ENCODE measurements at places on chromosomes 13 and 19.

DNA sequence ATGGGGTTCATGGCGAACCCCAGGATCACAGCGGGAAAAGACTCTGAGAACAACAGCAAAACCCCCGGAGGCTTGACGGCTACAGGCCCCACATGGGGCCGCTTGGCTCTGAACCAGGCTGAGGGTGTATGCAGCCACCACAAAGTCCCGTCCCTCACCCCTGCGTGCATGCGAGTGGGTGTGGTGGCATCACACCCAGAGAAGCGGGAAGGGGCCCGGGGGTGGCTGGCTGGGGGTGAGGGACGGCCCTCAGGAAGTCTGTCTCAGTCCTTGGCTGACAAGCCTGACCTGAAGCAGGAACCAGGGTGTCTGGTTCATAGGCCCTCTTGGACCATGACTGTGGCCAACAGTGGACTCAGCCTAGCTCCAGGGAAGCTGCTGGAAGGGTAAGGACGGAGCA, 34.2 kb downstream of the CEBPG start:
- no peak for DNase-seq

DNA sequence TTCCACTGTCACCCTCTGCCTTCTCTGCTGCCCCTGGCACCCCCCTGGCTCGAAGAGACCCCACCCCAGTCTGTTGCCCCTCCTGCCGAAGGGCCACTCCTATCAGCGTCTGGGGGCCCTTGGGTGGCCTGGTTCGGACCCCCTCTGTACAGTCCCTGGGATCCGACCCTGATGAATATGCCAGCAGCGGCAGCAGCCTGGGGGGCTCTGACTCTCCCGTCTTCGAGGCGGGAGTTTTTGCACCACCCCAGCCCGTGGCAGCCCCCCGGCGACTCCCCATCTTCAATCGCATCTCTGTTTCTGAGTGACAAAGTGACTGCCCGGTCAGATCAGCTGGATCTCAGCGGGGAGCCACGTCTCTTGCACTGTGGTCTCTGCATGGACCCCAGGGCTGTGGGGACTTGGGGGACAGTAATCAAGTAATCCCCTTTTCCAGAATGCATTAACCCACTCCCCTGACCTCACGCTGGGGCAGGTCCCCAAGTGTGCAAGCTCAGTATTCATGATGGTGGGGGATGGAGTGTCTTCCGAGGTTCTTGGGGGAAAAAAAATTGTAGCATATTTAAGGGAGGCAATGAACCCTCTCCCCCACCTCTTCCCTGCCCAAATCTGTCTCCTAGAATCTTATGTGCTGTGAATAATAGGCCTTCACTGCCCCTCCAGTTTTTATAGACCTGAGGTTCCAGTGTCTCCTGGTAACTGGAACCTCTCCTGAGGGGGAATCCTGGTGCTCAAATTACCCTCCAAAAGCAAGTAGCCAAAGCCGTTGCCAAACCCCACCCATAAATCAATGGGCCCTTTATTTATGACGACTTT, 2.0 kb downstream of the ZFP36 start:
- DNase-seq: no peak

DNA sequence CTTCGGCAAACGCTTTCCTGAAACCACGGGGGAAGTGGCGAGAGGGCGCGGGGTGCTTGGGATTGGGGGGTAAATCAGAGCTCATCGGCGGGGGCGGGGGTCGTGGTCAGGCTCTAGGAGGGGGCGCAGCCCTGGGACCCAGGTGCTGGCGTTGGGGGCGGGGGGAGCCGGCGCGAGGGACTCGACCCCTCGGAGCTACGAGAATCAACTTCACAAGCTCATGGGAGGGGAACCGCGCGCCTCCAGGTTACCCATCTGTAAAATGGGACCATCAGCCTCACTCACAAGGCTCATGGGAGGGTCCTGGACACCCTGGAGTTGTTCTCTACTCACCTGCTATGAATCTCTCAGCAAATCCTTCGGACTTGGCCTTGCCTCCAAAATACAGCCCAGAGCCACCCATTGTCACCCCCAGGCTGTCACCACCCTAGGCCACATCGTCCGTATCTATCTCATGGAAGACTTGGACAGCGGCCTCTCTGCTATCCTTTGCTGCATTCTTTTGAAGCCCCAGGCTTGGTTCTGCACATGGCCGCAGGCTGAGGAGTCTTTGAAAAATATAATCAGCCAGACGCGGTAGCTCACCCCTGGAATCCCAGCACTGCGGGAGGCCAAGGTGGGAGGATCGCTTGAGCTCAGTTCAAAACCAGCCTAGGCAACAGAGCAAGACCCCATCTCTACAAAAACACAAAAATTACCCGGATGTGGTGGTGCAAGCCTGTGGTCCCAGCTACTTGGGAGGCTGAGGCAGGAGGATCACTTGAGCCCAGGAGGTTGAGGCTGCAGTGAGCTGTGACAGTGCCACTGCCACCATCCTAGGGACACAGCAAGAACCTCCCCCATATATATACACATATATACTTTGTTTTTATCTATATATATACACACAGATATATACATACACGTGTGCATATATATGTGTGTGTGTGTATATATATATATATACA, 939 bp upstream of the RANBP3 start:
- DNase-seq: no peak

DNA sequence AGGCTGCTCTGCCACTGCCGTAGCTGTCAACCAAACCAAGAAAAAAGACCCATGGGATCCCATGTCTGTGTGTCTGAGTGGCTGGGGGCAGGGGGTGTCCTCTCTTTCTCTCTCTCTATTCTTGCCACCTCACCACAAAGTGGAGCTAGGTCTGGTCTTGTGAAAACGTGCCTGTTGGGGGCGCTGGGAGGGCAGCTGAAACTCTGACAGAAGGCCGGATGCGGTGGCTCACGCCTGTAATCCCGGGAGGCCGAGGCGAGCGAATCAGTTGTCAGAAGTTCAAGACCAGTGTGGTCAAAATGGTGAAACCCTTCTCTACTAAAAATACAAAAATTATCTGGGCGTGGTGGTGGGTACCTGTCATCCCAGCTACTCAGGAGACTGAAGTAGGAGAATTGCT, 29.2 kb downstream of the ZNF146 start:
- no peak for DNase-seq

- DNase-seq: no peak
Measured at GRCh38 chr13:47816831-47817230, 184.2 kb downstream of the SUCLA2 start.

GRCh38 chr19:873084-873483, 13.6 kb downstream of the CFD start:
- no peak for DNase-seq

- DNase-seq: no peak
Measured at GRCh38 chr13:104823709-104824108, 1711.8 kb downstream of the EFNB2 start.

All from substantia nigra (tissue), 51 donors.